ENCODE measurements at places on chromosomes 2 and 18.

- DNase-seq = no peak
Measured at GRCh38 chr18:54075689-54076088, 148.8 kb downstream of the MBD2 start.

DNA sequence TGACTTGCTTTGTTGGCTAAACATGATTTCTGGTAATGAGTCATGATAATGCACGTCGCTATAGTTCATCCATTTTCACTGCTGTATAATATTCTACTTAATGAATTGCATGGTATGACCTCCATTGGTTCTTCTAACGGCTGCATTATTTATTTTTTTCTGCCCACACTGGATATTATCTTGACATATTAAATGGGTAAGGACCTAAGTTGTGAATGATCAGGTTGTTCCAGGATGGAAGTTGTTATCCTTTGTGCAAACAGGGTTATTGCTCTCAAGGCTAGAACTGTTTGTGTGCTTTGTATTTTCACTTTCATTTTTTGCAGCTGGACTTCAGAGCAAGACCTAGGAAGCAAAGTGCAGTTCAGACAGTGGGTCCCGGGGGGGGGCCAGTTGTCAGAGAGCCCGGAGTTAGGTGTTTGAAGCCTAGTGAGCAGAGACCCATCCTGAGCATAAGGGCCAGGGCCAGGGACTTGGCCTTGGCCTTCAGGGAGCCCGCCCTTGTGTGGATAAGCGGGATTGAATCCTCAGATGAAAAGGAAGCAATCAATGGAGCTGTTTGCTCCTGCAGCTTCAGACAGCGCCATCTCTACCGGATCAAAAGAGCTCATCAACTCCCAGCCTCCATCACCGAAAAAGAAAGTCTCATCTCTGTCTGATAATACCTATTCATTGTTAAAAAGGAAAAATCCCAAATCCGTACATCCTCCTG, 48.2 kb downstream of the AGAP1 start:
- no peak for DNase-seq

DNA sequence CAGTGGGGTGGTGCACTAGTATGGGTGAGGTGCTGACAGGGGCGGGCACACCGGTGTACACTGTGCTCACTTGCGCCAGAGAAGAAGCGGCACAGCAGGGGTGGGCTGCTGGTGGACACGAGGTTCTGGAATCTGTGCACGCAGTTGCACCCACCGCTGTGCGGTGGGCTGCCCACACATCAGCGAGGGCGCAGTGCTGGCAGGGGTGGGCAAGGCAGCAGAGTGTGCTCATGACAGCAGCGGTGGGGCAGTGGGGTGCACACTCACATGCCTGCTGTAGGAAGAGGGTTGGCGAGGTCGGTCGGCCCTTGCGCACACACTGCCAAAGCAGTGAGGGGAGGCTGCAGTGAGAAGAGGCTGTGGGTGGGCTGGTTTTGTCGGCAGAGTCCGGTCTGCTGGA, 141.8 kb downstream of the GALNT13 start:
- DNase-seq = no peak

DNA sequence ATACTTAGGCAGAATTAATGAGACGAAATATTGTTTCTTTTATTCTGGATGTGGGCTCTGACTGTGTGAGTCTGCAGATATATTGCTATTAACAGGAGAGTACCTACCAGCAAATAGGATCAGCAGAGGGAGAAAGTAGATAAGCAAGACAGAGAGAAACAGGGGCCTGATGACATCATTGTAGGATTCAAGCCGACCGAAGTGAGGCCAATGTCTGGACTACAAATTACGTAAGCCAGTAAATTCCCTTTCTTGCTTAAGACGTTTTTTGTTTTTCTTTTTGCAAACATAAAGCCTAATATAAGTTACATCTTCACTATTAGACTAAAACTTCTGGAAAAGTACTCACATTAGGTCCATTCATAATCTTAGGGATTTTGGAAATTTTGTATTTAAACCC, 21.4 kb upstream of the PTPRM start:
- no peak for DNase-seq

DNA sequence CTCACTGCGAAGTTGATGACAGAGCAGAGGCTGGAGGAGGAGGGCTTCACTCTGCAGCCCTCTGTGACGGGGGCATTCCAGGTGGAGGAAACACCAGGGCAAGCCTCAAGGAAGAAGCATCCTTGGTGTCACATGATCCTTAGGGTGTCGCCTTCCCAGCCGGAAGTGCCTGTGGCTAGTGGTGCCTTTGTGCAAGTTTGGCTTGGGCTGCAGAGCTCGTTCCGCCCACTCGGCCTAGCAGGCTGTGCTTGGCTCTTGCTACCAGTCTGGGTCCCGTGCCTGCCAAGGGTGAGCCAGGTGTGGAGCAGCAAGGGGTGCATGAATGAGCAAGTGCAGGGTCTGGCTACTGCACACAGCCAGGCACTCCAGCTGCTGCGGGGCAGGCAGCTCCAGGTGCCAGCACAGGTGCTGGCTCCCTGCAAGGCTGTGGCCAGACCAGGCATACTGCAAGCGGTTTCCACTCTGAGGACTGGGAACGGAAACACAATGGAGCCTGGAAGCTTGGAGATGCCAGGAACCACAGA, 325.3 kb upstream of the SMIM21 start:
- DNase-seq = peak; percentile 48

- no peak for DNase-seq
Measured at GRCh38 chr2:190533968-190534309, 583 bp downstream of the NEMP2 start.

DNA sequence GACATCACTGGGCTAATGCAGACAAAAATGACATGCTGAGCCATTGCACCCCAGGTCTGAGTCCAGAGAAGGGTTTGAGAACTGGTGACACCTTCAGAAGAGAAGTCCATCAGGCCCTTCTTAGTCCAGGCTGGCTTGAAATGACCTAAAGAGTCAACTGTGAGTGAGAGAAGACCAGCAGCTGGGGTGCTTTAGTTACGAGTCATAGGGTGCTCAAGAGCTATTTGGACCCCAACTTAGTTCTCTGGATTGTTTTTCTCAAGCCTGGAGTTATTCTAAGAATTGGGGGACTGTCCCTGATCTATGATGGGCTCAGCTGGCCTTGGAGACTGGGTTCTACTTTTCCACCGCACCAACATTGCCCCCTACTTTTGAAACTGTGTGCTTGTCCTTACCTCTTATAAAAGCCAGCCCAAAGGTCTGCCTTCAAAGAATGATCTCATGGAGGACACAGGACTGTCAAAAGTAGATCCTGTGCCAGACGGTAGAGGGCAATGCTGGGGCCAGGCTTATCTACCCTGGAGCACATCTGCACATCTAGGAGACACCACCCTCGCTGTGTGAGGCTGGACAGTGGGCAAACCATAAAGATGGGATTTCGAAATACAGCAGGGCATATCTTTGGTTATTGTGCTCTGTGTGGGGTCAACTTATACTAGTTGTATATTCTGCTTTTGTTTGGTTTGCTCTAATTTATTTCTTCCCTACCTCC, 333.0 kb upstream of the SLC14A2 start:
- no peak for DNase-seq

- DNase-seq = no peak
Measured at GRCh38 chr2:43426305-43427031, 169.4 kb downstream of the THADA start.

DNA sequence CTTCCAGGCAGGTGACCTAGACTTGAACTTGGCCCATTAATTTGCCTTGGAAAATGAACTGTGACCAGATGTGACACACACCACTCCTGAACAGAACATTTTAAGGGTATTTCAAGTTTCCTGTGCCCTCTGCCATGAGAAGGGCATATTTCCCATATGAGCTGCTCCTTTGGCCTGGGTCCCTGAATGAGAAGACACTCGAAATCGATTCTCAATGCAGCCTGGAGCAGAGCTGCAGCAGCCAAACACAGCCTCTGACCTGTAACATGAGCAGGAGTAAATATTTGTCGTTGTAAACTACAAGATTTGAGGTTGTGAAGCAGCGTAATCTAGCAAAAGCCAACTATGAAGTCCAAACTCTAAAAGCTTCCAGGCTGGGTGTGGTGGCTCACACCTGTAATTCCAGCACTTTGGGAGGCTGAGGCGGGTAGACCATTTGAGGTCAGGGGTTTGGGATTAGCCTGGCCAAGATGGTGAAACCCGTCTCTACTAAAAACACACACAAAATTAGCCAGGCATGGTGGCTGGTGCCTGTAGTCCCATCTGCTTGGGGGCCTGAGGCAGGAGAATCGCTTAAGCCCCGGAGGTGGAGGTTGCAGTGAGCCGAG, 30.1 kb upstream of the SOS1 start:
- no peak for DNase-seq

- DNase-seq = no peak
Measured at GRCh38 chr2:147389218-147389617, 455.6 kb upstream of the ACVR2A start.

GRCh38 chr2:1648241-1649102, 95.8 kb downstream of the PXDN start:
- DNase-seq = no peak

DNA sequence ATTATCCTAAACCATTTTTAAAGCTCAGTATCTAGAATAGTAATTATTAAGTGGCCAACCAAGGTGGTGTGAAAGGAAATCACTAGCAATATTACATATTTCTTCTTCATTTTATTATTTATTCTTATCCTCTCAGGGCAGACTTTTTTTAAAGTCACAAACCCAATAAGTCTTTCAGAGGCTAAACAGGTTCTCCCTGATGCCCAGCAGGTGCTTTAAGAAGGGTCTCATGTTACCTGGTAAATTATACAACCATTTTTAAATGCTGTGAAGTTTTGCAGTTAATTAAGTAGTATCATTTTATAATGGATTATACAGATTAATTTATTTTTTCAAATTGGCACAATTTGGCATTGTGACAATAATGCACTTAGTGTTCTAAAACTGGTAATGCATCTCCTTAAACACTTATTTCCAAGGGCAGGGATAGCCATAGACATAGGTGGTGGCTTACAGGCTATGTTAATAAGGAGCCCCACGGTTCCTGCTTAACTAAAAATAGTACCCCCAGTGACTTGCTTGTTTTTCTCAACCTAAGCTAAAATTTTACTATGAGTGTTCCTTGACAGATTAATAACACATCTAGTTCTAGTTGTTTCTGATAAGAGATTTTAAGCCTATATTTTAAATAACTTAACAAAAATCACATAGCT, 67.0 kb downstream of the PMS1 start:
- peak; percentile 11 for DNase-seq

DNA sequence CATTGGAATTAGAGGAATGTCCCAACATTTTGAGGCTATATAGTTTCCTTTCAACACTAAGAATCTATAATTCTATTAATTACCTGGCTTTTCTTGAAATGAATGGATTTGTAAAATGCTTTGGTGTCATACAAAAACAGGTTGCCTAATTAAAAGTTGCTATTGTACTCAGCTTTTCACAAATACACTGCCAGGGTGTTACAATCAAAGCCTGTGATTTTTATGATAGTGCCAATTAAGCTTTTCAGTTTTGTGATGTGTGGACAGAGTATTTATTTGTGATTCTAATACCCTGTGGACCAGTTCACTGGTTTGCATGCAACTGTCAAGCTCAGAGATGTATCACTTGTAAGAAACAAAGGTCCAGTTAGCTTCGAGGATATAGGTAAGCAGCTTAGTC, 71.8 kb downstream of the NAB1 start:
- no peak for DNase-seq

DNA sequence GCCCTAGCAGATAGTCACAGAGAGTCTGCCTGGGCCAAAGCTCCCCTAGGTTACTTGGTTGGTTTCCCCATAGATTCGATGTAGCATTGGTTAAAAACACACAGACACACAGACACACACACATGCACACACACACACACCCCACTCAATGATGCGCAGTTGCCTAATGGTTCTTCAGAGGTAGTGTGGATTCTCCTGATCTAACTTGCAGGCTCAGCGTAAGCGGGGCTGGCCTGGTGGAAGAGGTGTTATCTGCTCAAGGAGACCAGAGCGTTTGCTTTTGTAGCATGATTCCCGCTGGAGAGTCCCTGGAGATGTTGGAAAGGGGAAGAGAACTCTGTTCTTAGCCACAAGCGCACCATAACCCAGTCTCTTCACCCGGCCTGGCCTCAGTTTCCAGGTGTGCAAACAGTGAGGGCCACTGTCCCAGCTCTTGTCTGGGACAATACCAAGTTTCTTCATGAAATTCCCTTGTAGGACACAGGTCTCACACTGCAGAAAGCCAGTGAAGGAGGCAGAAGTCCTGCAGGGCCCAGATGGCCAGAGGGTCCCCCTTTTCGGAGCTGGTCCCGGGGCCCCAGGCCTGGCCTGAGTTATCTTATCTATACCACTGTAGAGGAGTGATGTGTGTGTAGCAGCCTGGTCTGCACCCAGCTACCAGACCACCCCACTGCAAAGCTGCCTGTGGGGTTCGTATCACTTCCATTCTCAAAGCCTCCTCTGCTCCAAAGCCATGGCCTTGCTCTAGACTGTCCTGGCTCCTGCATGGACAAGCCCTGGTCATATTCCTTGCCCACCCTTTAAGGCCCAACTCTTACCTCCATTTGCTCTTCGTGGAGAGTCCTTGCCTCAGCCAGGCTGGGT, 3.7 kb downstream of the ACKR3 start:
- DNase-seq = no peak

GRCh38 chr2:222715742-222716141, 44.3 kb downstream of the MOGAT1 start:
- no peak for DNase-seq

DNA sequence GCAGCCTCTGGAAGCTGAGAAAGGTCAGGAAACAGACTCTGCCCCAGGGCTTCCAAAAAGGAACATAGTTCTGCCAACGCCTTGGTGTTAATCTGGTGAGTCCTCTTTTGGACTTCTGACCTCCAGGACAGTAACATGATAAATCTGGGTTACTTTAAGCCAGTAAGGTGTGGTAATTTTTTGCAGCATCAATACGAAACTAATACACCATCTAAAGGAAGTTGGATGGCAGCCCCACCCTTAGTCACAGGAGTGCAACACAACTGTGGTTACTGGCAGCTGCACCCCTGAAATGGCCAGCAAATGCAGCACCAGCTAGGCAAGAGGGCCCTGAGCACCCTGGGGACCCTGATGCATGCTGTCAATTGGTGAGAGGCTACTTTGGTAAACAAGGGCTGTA, 25.8 kb downstream of the CREG2 start:
- no peak for DNase-seq

- no peak for DNase-seq
Measured at GRCh38 chr2:221001381-221001801, 570.7 kb downstream of the EPHA4 start.

DNA sequence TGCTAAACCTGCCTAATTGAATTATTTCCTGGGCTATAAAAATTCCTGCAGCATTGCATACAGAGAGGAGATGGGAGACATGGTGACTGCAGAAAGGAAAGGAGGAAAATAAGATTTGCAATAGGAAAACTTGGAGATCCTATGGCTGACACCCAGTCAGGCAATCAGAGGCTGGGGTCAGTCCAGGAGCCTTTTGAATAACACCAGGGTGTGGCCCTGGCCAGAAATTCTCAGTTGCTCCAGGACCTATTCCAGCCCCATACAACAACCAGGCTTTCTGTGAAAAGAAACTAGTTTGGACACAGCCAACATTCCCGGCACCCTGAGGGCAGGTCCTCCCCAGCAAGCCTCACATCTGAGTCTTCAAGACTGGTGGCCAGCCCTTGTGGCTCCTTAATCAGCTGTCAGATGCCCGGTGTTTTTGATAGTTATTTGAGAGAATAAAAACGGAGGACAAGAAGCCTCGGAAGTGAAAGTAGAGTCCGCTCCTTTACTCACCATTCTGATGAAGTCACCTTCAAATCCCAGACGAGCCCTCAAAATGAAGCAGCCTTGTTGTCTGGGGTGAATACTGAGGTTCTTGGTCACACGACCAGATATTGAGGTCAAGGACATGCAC, 31.1 kb upstream of the GMCL1 start:
- no peak for DNase-seq

GRCh38 chr2:40434731-40435271, 17.1 kb downstream of the SLC8A1 start:
- DNase-seq = no peak
